Stimulated activated CD4-positive, alpha-beta T cell treated with anti-CD3 and anti-CD28 coated beads, Interleukin-12 subunit alpha, Interleukin-12 subunit beta, amount 100 ng/mL, for 4 hours (primary cell): ENCODE measurements at places on chromosomes 6 and 20.

- DNase-seq: no peak
These were observed 28.0 kb upstream of the ADGRF5 start for GRCh38 chr6:46949632-46950280.

DNA sequence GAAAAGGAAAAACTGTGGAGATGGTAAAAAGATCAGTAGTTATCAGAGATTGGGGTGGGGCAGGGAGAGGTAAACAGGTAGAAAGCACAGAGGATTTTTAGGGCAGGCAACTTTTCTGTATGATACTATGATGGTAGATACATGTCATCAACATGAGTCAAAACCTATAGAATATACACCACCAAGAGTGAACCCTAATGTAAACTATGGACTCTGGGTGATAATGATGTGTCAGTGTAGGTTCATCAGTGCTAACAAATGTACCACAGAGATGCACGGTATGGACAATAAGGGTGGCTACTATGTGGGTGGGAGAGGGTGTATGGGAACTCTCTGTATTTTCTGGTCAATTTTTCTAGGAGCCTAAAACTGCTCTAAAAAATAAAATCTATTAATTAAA, 18.5 kb downstream of the PACSIN1 start:
- no peak for DNase-seq

DNA sequence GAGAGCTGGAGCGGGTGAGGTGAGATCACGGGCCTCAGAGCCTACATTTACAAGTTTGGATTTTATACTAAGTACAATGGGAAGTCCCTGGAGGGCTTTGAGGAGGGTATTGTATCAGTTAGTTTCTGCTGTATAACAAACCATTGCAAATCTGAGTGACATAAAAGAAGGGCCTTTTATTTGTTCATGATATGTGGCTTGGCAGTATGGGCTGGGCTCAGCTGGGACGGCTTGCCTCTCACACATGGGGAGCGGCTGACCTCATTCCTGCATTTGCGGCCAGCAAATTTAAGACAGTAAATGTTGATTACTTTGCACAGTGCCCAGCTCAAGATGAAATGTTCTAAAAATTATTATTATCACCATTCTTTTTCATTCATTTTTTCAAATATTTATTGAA, 21.7 kb downstream of the GDAP1L1 start:
- DNase-seq: no peak

GRCh38 chr20:6909608-6910007, 142.1 kb downstream of the BMP2 start:
- no peak for DNase-seq

GRCh38 chr6:113258771-113259170, 598.4 kb upstream of the MARCKS start:
- no peak for DNase-seq

DNA sequence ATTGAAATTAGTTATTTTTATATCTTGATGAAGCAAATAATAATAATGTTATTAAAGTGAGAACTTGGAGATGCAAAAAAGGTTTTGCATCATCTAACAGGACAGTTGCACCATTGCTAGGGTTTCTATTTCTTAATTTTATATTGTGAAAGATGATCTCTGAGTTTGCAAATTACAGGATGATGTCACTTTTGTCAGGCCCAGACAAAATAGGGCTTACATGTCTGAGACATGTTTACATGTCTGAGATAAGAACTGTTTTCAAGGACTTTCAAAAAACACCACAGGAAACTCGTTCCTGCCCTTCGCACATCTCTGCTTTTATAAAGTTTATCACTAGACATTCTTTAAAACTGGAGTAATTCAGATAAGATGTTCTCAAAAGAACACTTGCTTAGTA, 1075.8 kb upstream of the MANEA start:
- no peak for DNase-seq

DNA sequence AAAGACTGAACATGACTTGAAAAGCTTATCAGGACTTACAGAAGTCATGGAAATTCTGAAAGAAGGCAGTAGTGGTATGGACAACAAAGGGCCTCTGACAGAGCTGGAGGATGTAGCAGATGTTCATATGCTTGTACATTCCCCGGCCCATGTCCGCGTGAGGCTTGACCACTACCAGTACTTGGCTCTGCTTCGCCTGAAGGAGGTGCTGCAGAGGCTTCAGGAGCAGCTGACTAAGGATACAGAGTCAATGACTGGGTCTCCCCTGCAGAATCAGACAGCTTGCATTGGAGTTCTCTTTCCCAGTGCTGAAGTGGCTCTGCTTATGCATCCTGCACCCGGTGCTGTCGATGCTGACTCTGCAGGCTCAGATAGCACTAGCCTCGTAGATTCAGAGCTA, 29.2 kb downstream of the TAF11 start:
- no peak for DNase-seq

- no peak for DNase-seq
These were observed 47.2 kb upstream of the MLN start for GRCh38 chr6:33850869-33851541.

DNA sequence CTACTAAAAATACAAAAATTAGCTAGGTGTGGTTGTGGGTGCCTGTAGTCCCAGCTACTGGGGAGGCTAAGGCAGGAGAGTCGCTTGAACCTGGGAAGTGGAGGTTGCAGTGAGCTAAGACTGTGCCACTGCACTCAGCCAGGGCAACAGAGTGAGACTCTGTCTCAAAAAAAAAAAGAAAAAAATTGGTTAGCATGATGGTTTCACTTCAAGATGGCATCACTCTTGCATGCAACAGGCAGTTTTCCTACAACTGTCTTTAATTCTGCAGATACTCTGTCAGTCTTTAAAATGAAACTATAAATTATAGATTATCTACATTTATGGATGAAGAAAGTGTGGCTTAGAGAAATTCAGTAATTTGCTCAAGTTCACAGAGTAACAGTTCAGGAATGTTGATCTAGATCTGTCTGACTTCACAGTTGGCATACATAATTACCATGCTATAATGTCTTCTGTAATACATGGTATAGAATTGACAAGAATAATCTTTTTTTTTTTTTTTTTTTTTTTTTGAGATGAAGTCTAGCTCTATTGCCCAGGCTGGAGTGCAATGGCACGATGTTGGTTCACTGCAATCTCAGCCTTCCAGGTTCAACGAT, 27.0 kb downstream of the ITCH start:
- no peak for DNase-seq

DNA sequence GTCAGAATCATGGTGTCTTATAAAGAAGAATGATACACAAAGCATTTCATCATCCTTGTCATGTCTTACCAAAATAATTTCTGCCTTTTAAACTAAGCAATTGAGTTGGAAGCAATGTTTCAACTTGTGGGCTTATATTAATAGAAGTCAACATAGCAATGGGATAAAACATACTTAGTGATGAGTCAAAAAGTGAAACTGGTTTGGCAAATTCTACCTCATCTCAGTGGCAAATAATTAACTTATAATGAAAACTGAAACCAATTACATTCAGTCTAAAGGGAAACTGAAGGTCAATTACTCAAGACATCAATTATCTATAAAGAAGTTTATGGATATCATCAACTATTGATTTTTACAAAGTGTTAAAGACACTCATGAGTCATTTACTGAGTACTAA, 463.8 kb downstream of the BMP2 start:
- DNase-seq: no peak

- DNase-seq: no peak
These were observed 14.6 kb upstream of the TOX2 start for GRCh38 chr20:43900121-43900466.

- DNase-seq: no peak
These were observed 306.0 kb upstream of the THEMIS start for GRCh38 chr6:128206610-128207426.

DNA sequence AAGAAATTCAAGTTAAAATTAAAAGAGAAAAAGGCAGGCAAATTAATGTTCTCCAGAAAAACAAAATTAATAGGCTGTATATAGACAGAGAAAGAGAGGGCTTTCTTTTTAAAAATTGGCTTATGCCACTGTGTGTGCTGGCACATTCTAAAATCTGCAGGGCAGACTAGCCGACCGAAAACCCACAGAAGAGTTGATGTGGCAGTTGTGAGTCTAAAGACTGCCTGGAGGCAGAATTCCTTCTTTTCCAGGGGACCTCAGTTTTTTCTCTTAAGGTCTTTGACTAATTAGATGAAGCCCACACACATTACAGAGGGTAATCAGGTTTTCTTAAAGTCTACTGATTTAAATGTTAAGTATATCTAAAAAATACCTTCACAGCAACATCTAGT, 85.7 kb downstream of the GJA1 start:
- DNase-seq: no peak

DNA sequence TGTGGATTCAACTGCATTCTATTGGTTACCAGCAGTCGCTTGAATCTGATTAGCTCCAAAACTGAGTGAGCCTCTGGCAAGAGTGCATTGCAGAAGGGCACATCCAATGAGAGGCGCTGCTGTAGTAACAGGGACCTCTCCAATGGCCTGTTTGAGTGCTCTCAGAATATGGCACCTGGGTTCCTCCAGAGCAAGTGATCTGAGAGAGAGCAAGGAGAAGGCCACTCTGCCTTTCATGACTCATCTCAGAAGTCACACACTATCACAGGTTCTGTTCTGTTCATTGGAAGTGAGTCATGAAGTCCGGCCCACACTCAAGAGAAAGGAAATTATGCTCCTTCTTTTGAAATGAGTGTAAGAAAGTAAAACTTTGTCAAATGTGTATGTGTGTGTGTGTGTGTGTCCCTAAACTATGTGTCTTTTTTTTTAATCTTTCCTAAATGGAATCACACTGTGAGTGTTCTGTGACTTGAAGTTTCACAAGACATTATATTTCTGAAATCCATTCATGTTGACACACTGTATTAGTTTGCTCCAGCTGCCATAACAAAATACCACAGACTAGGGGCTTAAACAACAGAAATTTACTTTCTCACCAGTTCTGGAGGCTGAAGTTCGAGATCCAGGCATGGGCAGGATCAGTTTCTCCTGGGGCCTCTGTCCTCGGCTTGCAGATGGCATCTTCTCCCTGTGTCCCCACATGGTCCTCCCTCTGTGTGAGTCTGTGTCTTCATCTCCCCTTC, 138.3 kb upstream of the CDYL start:
- DNase-seq: no peak
